ENCODE measurements at places on chromosomes 11 and 22.

- DNase-seq, result no peak
These were observed 69.6 kb downstream of the PPP2R1B start for GRCh38 chr11:111696556-111696955.

- no peak for DNase-seq
These were observed 87.9 kb upstream of the CLPB start for GRCh38 chr11:72522186-72522585.

GRCh38 chr11:118283756-118284350 is 19.8 kb upstream of the MPZL2 start:
- no peak for DNase-seq

- no peak for DNase-seq
These were observed 120.2 kb upstream of the VPREB1 start for GRCh38 chr22:22124374-22124773.

DNA sequence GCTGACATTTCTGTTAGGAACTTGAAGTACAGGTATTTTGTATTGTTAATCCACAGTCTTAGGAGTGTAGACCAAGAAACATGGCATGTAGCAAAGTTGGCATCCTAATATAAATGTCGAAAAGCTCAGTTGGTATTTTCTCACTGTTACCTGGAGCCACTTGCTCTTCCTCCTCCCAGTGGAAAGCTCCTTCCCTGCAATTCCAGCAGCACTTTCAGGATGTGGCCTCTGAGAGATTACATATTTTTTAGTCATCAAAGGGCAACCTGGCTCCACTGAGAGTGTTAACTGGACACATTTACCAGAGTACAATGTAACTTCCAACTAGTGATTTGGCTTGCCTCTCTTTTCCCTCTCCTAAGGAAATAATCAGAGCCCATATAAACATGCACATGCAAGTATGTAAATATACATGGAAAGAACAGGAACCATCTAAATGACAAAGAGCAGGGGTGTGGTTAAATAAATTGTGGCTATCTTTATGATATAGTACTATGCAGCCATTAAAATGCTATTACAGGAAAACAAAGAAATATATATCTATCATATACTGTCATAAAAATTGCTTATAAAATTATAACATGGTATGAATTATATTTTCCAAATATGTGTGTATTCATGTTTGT is 14.3 kb upstream of the EED start:
- no peak for DNase-seq

- no peak for DNase-seq
These were observed 47.0 kb upstream of the CLMP start for GRCh38 chr11:123241874-123242543.

DNA sequence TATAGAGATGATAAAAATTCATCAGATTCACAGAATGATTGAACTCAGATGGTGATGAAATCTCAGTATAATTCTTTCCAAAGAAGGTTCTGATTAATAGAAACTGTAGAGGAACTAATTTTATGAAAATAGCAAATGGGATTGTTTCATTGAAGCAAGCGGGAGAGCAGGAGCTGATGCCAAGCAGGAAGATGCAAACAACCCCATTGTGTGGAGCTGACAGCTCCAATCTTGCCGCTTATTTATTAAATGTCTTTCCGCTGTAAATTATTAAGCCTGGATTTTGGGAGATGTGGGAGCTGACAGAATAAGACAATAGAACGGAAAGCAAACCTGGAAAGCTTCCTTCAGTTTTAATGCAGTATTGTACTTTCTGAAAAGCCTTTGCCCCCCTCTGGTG is 6.0 kb upstream of the TMEM218 start:
- no peak for DNase-seq

DNA sequence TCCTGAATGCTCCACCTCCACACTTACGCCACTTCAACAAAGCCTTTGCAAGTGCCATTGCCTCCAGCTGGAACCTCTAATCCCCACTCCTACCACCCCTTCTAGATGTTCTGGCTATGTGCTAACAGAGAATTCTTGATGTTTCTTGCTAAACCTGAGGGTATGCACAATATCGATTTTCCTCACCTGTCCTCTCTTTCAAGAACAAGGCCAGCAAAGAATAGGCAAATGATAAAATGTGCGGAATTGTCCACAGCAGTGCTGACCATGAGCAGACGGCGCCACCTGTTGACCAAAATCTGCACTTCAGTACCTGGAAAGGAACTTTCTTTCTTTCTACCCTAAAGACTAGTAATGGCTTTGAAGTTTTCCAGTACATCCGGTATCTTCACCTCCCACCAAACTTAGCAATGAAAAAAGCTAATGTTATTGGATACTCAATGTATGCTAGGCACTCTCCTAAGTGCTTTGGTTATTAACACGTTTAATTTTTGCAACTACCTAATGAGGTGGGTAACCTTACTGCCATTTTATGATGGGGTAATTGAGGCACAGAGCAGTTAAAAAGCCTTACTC is 3.4 kb downstream of the TIMM10 start:
- peak; percentile 60 for DNase-seq

DNA sequence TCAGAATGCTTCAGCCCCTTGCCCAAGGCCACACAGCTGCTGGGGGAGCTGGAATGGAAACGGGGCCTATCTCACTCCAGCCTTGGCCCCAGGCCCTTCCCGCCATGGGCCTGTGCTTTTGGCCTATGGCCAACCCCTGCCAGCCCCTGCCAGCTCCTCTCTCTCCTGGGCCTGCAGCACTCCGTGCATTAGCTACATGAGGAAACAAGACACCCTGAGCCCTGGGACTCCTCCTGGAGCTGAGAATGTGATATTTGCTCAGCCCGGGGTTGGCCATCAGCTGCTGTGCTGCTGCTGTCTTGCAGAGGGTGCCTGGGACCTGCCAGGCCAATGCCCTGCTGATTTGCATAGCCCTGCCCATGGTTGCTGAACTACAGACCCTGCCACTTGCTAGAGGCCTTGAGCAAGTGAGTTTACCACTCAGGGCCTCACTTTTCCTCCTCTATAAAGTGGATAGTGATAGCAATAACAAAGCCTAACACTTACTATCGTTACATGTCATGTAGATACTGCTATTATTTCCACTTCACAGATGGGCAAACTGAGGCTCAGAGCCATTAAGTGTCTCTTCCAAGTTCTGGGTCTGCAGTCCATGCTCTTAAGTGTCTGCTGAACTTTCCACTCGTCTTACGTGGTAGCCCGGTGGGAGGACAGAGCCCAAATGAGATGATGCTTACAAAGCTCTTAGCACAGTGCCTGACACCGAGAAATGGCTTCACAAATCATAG is 99.6 kb downstream of the KIAA1671 start:
- DNase-seq, result no peak

GRCh38 chr11:45362636-45363035 is 76.5 kb upstream of the SYT13 start:
- DNase-seq, result no peak

GRCh38 chr11:55106391-55106790 is 155.6 kb upstream of the TRIM48 start:
- DNase-seq, result no peak

GRCh38 chr11:120543521-120544215 is 32.1 kb downstream of the GRIK4 start:
- no peak for DNase-seq

DNA sequence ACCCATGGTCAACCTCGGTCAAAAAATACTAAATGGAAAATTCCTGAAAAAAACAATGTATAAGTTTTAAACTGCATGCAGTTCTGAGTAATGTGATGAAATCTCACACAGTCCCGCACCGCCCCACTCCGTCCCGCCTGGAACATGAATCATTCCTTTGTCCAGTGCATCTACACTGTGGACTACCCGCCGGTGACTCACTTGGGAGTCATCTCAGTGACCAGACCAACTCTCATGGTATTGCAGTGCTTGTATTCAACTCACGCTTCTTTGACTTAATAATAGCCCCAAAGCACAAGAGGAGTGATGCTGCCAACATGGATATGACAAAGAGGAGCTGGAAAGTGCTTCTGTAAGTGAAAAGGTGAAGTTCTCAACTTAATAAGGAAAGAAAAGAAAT is 48.8 kb downstream of the ARHGAP32 start:
- DNase-seq, result no peak

GRCh38 chr11:100766764-100767163 is 79.7 kb downstream of the ARHGAP42 start:
- no peak for DNase-seq

DNA sequence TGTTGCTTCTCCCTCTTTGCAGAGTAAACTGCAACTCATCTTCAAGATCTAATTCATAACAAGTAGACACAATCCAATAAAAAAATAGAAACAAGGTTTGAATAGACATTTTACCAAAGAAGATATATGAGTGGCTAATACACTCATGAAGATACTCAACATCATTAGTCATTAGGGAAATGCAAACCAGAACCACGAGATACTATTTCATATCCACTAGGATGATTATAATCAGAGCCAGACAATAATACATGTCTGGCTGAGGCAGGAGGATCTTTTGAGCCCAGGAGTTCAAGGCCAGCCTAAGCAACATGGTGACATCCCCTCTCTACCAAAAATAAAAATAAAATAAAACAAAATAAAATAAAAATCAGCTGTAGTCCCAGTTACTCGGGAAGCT is 85.0 kb downstream of the ATG16L2 start:
- no peak for DNase-seq

- no peak for DNase-seq
These were observed 2.5 kb upstream of the CAPRIN1 start for GRCh38 chr11:34049028-34049427.

- DNase-seq, result no peak
These were observed 49.5 kb upstream of the ACCSL start for GRCh38 chr11:43998308-43998707.

DNA sequence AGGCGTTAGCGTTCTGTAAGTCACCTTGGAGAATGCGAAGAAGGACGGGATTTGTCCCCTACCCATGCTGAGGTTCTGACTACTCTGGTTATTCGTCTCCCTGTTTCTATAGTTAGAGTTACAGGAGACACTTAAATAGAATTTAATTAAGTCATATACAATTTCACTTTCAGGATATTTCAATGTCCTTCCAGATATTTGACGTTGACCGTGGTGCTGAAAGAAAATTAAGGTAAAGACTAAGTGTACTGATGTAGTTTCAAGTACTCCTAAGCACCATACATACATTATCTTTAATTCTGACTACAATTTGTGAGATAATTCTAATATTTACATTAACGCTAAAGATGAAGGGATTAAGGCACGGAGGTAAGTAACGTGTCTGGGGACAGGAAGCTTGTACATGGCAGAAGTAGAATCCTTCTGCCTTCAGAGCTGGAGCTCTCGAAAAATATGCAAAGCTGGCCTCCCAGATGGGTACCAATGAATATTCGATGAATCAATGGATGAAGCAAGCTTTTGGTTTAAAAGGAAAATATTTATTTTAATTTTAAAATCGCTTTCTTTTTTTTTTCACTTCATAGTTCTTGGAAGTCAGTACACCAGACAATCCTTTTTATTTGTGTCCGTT is 539 bp upstream of the SLC36A4 start:
- no peak for DNase-seq

- DNase-seq, result no peak
These were observed 107.1 kb downstream of the GAB2 start for GRCh38 chr11:78310500-78310909.

GRCh38 chr11:43646767-43647166 is 33.8 kb upstream of the HSD17B12 start:
- no peak for DNase-seq

DNA sequence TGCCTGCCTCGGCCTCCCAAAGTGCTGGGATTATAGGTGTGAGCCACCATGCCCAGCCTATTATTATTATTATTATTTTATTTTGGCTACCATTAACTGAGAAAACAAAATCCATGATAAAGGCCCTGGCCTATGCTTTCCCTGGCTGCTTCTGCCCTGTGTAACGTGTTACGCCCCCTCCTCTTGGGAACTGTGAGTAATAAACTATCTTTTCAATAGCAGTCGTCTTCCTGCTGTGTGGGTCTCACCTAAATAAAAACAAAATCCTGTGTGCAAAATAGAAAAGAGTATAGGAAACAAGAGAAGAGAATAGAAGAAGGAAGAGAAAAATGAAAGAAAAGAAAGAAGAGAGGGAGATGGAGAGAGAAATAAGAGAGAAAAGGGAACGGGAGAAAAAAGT is 237.0 kb downstream of the MIAT start:
- DNase-seq, result no peak

DNA sequence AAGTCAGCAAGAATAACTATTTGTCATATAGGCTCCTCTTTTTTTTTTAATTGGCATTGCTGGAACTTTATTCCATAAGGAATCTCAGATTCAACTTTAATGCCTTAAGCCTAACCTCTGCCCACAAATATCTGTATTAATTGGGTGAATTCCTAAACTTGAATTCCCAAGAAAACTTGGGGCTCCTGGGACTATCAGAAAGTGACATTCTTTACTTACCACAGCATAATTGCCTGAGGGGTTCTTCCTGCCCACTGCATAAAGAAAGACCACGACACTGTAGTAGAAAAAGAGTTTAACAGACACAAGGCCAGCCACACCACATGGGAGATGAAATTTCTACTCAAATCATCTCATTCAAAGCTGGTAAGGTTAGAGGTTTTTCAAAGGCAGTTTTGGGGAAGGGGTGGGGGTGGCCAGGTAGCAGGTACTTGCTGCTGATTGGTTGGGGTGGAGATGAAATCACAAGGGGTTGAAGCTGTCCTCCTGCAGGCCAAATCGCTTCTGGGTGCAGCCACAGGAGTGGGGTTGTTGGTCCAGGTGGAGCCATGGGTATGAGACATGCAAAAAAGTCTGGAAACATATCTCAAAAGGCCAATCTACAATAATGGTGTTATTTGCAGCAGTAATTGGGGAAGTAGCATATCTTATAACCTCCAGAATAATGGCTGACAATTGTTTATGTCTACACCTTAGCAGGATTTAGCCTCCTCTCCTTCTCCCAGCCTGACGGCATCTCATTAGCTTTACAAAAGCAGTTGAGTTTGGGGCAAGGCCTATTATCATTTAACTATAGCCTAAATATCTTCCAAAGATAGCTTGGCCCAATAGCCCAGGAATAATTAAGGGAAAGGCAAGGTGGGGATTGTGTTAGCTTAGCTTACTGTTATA is 4.8 kb upstream of the NLRP10 start:
- no peak for DNase-seq

DNA sequence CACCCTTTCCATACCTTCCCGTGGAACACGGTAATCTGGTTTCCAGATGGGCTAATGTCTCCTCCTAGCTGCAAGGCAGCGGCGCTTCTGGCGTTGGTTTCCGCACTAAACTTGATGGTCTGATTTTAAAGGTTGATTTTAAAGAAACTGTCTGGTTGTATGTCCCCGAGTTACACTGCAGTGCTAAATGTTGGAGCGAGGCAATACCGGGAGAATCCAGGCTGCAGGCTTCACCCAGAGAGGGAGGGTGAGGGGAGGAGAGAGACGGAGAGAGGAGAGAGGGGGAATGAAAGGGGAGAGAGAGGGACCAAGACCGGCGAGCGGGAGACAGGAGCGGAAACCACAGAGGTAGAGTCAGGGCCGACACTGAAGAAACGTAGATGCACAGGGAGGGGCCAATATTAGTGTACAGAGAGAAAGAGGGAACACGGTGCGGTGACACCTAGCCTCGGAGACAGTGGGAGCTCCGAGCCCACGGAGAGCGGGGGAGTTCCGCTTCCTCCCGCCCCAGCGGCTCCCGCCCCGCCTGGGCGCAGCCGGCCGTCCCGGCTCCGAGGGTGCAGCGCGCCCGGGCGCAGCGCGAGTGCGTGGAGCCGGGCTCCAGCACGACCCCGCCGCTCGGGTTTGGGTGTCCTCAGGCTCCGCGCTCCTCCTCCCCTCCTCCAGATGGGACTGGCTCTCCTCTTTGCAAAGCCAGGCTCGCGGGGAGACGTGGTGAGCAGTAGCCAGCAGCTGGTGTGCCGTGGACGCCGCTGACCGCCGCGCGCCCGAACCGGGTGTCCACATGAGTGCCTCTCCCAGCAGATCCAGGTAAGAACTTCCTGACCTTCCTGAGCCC is 71.9 kb upstream of the GRAMD1B start:
- peak; percentile 23 for DNase-seq

Data from SK-N-DZ (cell line).